Pancreas (tissue), 10 donors: ENCODE measurements at places on chromosomes 2 and 18. TPM values are rescaled to one million over a fixed set of nuclear protein-coding genes. Genes with fewer than 3 reads are reported as not detected.

GRCh38 chr18:69567813-69568488 lies 167.3 kb downstream of the DOK6 start:
- DNase-seq = no peak

POTEC gene
- not detected for total RNA-seq

ZFP36L2 gene
- 92.9 TPM for total RNA-seq

- no peak for DNase-seq
Measured at GRCh38 chr2:175063741-175064140, 58.6 kb upstream of the CHN1 start.

DNA sequence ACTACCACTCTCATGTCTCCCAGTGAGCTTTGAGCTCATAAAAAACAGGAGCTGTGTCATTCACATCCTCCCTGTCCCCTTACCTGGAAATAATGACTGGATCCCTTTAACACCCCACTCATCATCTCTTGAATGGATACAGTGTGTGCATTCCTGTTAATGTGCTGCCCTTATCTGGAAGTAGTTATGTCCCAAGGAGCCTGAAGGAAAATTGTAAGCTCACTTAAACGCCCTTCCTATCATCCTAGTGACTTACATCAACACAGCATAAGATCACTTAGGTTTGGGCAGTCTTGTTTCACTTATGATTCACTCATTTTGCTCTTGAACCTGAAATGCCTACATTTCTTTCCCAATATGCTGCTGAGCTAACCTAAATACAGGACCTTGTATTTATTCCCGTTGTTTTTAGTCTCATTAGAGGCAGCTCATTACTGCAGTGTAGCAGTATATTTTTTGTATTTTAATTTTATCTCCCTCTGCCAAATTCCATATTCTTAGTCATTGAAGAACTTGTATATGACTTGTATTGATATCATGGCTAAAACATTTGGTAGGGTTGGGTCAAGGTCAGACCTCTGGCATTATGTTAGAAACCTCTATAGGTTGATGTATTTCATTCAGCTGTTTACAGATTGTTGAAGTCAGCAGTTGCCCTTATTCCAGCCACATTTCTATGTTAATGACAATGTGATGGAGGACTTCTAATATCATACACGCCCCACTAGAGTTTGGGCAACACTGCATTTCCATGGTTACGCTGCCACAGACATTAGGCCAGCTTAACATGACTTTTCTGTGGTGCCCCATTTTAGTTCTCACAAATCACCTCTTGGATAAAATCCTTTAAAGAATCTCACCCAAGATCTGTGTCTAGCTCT lies 72.9 kb downstream of the PKP4 start:
- DNase-seq = no peak

DNA sequence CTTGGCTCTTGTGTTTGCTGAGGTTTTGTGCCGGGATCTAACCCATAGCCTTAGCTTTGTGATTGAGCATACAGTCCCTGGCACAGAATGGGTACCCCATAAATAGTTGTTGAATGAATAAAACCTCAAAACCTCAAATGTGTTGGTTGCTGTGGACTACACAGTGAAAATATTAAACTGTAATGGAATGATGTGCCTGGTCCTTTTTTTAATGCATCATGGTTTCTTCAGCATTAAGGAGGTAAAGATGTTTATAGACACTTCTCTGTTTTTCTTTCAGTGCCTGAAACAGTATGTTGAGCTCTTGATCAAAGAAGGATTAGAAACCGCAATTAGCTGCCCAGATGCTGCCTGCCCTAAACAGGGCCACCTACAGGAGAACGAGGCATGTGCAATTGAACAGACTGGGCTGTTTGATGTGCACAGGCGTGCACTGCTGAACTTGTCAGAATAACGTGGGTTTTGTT lies 97.0 kb downstream of the RNF144A start:
- no peak for DNase-seq

DNA sequence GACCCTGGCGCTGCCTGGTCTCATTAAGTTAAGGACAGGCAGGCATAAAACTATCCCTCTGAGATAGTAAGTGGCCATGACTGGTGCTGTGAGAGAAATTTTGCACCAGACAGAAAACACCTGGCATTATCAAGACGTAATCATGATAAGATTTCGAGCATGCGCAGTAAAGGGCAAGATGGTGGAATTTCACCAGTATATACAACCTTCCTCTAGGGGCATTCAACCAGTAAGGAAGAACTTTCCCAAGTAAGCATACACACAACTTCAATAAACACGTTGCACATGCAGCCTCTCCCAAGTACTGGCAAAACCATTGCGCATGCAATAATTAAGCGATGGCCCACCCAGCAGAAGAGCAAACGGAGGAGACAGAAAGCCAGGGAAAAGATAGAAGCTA lies 1376.4 kb upstream of the CRIM1 start:
- no peak for DNase-seq

- no peak for DNase-seq
Measured at GRCh38 chr18:57660961-57661360, 39.3 kb upstream of the NARS1 start.

FHOD3 gene
- 4.3 TPM for total RNA-seq

GRCh38 chr2:59684116-59684770 lies 869.2 kb downstream of the BCL11A start:
- DNase-seq = no peak

GRCh38 chr2:241563031-241563507 lies 4.5 kb downstream of the BOK start:
- DNase-seq = no peak

DNA sequence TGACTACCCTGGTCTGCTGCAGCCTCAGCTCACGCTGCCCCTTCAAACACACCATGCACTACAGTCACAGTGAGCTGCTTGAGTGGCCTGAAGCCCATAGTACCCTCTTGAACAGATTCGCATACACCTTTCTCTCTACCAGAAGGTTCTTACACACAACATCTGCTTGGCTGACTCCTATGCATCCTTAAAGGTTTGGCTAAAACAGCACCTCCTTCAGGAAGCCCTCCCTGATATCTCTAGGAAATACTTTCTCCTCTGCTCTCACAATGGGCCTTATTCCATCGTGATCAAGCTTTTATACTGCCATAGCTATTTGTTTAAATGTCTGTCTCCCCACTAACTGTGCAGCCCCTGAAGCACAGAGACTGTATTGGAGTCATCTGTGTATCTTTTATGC lies 31.5 kb downstream of the TGFBRAP1 start:
- no peak for DNase-seq

GRCh38 chr2:83081826-83082690 lies 1377.0 kb downstream of the SUCLG1 start:
- DNase-seq = no peak

GRCh38 chr2:16773080-16773713 lies 107.6 kb upstream of the CYRIA start:
- DNase-seq = no peak

DNA sequence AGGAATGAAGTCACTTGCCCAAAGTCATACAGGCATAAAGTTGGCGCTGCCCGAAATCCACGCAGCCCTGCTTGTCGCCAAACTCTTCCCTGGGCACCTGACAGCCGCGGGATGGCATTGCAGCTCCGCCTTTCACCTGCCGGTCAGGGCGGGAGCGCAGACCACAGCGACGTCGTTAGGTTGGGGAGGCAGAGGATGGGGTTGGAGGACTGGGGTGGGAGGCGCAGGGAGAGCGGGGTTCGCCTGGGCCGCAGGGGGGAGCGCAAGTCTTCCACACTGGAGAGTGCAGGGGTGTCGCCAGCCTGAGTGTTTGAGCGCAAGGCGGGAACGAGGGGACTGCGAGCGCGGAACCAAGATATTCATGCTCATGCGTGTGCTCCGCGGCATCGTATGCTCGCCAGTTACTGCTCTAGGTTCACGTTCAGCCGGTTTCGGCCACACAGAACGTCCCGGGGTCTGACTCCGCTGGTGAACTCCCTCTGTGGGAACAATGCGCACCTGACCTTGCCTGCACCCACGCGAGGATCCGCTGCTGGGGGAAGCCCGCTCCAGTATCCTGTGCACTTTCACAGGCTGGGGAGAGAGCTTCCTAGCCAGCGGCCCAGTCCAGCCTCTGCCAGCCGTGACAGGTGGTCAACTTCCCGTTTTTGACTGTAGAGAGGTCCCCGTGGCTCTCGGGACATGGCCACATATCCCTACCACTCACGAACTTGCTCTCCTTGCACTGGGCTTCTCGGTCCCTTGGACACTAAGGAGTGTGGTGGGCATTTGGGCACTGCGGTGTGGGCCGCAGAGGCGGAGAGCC lies 767 bp upstream of the NPPC start:
- DNase-seq = no peak

- no peak for DNase-seq
Measured at GRCh38 chr2:85823951-85824350, 64.8 kb downstream of the ST3GAL5 start.

NT5DC4 gene
- not detected for total RNA-seq
